ENCODE measurements at places on chromosomes 3 and 15.
A peak's percentile ranks its signal among the peaks of the same experiment; 100 is the strongest.

GRCh38 chr15:70437882-70438451 lies 325.4 kb downstream of the UACA start:
- DNase-seq, result no peak

GRCh38 chr3:59798372-59799086 lies 748.7 kb upstream of the CFAP20DC start:
- DNase-seq, result no peak

DNA sequence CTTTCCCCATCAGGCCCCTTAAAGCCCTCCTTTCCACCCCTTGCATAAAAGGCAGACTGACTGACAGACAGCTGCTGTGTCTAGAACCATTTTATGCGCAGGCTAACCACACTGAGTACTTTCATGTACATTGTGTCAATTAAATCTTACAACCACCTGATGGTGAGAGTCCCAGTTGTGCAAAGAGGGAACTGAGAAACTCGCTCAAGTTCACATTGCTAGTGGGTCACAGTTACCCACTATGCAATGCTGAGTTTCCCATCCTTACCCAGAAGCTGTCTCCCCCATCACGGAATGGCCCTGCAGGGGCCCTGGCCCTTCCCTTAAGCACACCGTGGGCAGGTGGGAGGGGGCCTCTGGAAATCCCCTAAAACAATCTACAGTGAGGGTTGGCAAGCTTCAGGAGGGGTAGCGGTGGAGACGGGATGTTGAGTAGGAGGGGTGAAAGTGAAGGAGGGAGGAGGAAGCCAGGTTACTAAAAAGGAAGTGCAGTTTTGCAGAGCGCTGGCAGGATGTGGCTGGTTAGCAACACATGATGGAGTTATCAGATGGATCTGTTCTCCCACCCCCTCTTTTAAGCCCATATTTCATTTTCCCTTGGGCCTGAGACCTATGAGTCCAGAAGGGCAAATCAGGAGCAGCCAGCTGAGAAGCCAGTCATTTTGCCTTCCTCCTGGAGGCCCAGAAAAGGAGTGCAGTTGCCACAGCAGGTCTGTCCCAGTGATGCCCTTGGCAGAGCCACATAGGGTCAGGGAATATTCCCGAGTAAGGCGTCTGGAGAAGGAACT lies 30.0 kb downstream of the STARD5 start:
- no peak for DNase-seq

GRCh38 chr3:115710799-115711198 lies 87.5 kb downstream of the GAP43 start:
- peak; percentile 63 for DNase-seq

DNA sequence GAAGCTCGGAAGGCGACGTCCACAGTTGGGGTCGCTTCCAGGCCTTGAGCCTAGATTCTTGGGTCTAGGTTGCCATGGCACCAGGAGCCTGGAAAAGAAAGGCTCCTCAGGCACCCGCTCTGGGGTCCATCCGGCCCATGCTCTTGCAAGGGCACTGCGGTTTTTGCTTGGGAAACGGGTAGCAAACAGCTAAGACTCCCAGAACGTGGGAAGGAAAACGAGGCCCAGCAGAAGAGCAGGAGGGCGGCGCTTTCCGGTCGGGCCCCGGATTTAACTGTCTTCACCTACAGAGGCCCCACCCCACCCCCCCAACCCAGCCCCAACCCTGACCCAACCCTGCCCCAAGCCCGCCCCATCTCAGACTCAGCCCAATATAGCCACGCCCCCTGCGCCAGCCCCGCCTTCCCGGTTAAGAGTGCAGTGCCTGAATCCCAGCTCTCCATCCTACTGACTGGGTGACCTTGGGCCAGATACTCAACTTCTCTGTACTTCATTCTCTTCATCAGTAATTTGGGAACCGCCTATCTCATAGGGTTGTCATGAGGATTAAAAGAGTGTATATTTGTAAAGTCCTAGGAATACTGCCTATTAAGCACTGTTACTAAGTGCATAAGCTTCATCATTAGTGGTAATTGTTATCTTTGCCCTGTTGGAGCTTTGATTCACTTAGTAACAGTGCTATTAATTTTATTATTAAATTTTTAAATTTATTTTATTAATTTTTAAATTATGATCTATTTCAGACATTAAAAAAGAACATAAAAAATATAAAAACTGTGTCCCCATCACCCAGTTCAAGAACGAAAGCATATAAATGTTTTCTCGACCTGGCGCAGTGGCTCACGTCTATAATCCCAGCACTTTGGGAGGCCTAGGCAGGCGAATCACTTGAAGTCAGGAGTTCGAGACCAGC lies 28.4 kb upstream of the SMAD6 start:
- DNase-seq, result no peak

DNA sequence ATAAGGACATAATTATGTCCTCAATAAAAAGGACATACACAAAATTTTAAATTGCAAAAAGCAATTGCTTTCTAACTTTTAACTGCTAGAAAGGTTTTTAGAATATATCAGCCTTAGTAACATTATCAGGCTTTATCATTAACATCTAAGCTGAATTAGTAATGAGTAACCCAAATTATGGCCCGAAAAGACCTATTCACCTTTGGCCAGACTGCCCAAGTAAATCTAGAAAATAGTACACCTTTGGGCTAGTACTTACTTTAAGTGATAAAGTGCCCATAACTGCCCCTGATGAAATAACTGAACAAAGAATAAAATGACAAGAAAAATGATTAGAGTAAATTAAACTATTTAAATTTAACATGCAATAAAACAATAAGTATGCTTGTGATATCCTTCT lies 117.2 kb downstream of the TBL1XR1 start:
- no peak for DNase-seq

DNA sequence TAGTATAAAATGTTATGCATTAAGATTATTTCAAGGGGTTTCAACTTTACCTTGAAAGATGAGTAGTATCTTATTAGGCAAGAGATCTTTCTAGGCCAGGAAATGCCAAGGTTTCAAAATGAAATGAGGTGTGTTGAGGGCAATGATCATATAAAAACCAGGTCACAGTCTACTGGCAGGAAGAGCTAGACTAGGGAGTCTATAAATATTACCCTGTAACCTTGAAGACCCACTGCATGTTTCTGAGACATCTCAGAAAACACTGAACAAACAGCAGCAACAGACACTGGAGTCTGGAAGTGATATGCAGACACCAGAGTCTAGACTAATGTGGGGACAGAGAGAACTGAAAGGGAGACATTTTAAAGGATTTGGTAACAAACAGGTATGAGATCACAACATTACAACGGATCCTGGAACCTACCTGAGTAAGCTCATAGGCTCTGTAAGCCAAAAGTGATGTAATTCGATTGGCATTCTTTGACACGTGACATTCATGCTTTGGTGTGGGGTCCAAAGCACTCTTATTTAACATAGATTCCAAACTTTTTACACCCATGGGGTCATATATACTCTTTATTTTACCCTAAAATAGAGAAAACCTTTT lies 15.0 kb downstream of the TASOR start:
- DNase-seq, result no peak

DNA sequence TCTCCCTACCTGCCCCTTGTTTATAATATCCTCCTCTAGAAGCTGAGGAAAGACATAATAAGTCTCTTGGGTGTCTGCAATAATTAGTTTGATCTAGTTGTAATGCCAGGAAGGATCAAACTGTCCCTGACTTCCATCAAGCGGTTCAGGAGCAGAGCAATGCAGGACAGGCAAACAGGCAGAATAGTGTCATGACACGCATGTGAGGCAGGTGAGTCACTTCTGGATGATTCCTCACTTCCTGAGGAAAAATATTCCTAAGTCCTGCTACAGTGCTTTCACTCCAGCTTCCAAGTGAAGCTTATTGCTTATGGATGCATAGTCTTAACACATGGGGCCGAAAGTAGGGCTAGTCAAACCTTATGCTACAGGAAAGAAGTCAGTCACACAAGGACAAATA lies 85.8 kb downstream of the GREM1 start:
- no peak for DNase-seq

- DNase-seq, result no peak
These were observed 17.6 kb upstream of the LINGO1 start for GRCh38 chr15:77650265-77650664.

DNA sequence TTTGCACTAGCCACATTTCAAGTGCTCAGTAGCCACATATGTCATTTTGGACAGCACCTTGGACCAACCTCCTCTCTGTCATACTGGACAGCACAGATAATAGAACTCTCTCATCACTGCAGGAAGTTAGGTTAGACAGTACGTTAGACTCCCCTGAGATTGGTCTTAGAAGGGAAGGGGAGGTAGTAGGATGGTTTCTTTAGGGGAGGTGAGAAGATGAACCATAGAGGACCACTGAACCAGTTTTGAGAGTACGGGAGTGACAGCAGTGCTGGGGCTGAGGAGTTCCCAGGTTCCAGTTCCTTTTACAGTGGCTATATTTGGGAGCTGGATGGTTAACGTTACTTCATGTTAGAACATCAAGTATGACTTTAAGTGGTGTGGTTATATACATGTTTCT lies 7.8 kb downstream of the LRCH3 start:
- DNase-seq, result no peak

- DNase-seq, result peak; percentile 88
These were observed 44.7 kb upstream of the LIPC start for GRCh38 chr15:58387130-58387529.

DNA sequence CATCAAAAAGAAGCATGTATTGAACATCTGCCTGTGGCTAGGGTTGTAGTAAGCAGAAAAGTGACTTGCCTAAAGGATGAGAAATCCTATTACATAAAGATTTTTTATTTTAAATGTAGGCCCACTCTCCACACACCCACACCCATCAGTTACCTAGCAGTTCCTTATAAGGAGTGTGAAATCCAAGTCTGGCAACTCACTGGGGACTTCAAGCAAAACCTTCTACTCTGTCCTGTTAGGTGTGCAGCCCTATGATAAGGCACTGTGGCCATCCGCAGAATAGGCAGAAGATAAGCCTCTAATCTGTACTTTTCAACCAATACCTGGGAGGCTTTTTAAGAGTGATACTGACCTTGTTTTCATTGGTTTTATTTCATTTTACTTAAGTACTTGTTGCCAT lies 52.7 kb upstream of the TJP1 start:
- DNase-seq, result no peak

GRCh38 chr3:23824699-23825444 lies 19.1 kb downstream of the UBE2E1 start:
- DNase-seq, result no peak

DNA sequence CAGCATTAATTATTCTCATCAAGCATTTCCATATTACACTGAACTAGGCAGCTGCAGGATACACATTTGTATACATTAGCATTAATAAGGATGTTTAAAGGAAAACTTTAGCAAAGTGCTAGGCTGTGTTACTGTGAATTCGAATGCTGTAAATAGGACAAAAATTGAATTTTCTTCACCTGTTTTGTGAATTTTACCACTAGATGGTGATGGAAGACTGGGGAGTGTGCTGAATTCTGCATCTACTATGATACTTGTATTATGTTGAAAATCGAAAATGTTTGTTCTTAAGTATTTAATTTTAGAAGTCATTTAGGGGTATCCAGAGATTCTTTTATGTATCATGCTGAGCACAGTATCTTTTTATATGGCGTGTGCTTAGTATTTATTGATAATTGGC lies 12.3 kb upstream of the P2RY14 start:
- DNase-seq, result peak; percentile 79

DNA sequence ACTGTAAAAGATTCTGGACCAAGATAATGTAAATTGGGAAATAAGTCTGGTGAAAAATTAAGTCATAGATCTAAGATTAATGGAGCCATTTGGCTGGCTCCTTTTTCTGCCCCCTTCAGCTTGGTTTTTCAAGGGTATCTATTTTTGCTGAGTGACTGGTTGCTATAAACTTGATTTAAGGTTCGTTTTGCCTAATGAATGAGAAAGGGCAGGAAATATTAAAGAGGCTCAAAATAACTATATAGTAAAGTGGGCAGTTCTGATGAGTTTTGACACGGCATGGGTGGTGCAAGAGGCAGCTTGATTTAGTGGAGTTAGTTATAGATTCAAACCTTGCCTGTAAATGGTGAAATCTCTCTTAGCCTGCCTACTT lies 140.7 kb downstream of the STAC start:
- no peak for DNase-seq

GRCh38 chr3:155972885-155973584 lies 102.6 kb downstream of the GMPS start:
- no peak for DNase-seq

- DNase-seq, result no peak
These were observed 106.8 kb downstream of the BBX start for GRCh38 chr3:107629566-107629965.

GRCh38 chr15:90598031-90598577 lies 68.4 kb downstream of the CRTC3 start:
- no peak for DNase-seq

DNA sequence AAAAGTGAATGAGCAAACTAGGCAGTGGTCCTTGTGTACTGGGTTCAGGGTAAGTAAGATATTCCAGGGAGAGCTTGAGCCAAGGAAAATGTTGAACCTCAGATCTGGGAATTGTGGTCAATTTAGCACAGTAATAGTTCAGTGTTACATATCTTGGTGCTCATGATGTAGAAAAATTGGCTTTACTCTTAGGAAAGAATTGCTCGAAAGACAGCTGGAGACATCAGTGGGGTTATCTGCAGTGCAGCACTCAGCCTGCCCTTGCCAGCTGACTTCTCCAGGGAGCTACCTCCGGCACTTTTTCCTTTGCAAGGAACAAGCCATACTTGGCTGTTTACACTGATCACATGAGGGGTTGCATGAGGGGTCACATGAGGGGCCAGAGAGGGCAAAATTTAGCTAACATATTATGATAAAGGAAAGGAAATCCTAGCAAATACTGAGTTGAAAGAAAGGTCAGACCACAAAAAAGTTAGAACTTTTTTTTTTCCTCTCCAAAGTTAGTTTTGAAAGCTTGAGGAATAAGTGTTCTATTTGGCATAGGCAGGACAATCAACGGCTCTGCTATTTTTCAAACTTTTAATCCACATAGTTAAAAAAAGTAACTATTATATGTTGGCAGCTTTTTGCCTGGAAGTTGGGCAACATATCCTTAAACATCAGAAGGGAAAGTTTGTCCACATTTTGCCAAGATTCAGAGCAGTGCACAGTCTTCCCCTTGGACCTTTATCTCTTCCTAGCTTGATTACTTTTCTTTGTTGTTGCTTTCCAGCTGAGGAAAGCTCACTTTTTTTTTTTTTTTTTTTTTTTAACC lies 92.4 kb downstream of the COL6A6 start:
- peak; percentile 92 for DNase-seq

DNA sequence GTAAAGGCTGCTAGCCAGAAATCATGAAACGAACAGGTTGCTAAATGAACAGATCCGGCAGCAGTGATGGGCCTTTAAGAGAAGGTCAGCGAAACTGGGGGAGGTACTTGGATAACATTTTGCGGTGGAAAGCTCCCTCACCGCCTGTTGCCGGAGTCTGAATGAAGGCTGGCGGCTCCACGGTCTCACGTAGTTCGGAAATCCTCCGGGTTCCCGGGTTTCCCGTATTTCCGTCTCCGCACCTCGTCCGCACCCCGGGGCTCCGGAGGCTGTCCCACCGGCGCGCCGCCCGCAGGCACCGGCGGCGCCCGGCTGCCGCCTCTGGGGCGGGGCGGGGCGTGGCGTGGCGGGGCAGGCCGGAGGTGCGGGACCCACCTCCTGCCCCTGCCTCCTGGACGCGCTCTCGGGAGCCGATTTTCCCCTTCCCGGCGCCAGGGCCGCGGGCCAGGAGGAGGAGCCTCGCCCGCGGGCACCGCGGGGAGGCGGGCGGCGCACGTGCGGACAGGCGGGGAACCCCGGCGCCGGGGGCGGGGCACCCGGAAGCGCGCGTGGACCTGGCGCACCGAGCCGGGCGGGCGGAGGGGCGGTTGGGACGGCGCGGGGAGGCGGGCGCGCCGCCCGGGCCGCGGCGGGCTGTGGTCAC lies at the start of gene ZDHHC23:
TSS of gene ZDHHC23 (plus strand) at position 642 of the 643 bp plus-strand sequence. CDS start 790 bp downstream, outside the sequence.
- peak; percentile 58 for DNase-seq

GRCh38 chr15:70147178-70147760 lies 49.6 kb upstream of the TLE3 start:
- DNase-seq, result no peak

Measured in fibroblast of the aortic adventitia (primary cell).